ENCODE measurements at places on chromosomes 2 and 18.

DNA sequence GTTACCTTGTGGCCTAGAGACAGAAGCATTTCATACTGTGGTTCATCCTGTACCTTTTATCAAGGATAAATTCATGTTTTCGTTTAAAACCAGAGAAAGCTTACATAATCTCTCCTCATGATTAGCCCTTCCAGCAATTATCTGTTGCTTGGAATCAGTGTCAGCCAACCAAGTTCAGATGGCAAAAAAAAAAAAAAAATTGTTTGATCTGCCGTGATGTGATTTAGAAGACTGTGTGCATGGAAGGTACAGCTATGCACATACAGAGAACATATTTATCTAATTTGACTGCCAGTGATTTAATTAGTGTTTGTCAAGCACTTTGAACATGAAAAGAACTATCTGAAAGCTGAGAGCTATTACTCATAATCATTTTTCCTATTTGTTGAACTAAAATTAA is 180.9 kb downstream of the ZEB2 start:
- peak; percentile 18 for DNase-seq

DNA sequence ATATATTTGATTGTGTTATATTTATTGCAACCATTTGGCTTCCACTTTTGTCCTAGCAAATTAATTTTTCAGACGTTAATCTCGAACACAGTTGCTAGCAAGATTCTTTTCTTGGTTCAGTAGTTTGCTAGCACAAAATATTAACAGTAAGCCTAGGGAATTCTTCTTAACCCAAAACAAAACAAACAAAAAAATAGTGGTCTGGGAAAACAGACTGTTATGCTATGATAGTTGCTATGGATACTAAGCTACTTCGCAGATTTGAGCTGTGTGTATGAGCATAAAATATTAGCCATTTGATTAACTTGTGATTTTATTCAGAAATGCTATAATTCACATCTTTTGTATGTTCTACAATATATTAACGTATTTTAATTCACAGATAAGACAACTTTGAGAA is 541.5 kb upstream of the NETO1 start:
- no peak for DNase-seq

DNA sequence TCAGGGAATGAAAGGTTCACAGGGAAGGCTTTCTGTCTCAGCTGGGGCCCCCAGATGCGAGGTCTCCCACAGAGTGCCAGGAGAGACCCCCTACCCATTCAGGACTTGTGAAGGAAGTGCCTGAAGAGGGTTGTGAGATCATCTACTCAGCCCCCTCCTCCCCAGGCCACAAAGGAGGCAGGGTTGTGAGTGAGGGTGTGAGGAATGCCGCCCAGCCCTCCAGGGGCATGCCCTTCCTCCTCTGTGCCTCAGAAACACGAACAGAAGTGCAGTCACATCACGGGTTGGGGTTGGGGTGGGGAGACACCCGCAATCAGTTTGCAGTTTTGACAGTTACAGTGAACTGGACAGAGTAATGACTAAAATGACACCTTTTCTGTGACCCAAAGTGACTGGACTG is 5.0 kb downstream of the MAL start:
- no peak for DNase-seq

- no peak for DNase-seq
Observed at GRCh38 chr2:121626777-121627524, 22.3 kb downstream of the CLASP1 start.

GRCh38 chr2:37849911-37850310 is 75.2 kb upstream of the RMDN2 start:
- no peak for DNase-seq

GRCh38 chr18:35028536-35028935 is 12.7 kb upstream of the MAPRE2 start:
- DNase-seq = no peak
